CD4-positive, alpha-beta T cell (primary cell): ENCODE measurements at places on chromosomes 16 and 17.

GRCh38 chr17:60392042-60392844, at the start of gene USP32:
Gene USP32 (minus strand): TSS chr17:60392133. CDS start chr17:60391939, 194 bp downstream.
- DNase-seq = peak; percentile 99

GRCh38 chr16:66264311-66265047, 102.0 kb upstream of the CDH5 start:
- no peak for DNase-seq

DNA sequence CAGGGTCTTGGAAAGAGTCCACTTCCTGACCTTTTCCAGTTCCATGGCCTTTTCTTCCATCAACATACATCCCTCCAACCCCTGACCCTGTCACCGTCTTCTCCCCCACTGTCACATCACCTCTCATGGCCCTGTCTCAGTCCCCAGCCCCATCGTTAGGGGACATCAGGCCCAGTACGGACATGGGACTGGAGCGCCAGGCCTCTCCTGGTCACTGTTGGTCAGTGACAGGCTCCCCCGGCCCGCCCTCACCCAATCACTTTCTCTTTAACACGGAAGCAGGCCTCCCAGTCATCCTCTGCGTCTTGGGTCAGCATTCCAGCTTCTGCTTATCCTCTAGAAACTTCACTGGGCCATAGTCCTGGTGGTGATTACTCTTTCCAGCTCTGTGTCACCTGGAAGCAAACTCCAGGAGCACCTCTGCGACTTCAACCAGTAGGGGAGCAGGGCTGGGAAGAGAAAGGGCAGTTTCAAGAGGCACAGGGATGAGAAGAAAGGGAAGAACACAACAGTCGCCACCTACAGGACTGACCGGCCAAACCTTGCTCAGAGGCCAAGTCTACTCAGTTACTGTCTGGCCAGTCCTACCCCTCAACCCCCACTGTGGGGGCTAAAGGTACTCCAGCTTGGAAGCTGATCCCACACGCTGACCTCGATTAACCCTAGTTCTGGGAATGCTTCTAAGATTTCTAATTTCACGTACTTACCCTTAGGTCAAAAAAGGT, 15.9 kb upstream of the ICAM2 start:
- no peak for DNase-seq

DNA sequence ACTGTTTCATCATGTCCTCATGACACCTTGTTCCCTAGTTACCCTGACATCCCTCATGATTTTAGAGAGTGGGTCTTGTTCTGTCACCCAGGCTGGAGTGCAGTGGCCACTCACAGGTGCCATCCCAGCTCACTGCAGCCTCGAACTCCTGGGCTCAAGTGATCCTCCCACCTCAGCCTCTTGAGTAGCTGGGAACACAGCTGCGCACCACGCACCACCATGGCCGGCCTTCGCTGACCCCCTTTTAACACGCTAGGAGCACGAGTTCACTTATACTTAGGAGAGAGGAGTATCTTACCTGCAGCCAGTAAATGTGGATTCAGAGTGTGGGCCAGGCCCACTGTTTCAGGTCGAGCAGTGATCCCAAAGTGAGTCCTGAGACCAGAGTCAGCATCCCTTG, 21.4 kb downstream of the NT5M start:
- no peak for DNase-seq

DNA sequence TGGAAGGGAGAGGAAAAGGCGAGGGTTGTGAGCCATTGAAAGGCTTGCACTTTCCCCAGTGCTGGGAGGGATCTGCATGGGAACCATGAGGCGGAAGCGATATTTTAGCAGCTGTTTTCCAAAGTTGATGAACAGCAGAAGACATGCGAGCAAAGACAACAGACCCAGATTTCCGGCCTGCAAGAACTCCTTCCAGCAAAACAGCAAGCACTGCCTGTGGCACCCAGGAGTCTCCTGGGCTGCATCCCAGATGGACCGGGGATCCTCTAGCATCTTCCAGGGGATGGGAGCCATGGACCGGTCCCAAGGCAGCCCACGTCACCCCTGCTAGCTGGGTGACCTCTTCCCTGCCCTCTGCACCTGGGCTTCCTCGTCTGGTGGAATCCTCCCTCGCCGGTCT, 162.8 kb downstream of the IRF8 start:
- no peak for DNase-seq

DNA sequence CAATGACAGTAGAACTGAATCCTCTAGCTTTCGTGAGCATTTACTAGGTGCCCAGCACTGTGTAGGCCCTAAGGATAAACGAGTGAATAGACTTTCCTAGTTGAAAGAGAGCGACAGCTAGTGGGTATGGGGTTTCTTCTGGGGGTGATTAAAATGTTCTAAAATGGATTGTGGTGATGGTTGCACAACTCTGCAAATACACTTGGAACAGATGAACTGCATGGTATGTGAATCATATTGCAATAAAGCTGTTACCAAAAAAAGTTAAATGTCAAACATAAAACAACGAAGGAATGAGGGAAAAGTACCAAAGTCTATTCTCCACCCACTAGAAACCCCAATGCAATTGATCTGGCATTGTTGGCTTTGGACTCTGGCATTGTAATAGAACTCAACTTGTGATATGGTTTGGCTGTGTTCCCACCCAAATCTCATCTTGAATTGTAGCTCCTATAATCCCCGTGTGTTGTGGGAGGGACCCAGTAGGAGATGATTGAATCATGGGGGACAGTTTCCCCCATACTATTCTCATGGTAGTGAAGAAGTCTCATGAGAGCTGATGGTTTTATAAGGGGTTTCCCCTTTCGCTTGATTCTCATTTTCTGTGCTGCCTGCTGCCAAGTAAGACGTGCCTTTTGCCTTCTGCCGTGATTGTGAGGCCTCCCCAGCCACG, 70.5 kb downstream of the MARF1 start:
- DNase-seq = no peak

DNA sequence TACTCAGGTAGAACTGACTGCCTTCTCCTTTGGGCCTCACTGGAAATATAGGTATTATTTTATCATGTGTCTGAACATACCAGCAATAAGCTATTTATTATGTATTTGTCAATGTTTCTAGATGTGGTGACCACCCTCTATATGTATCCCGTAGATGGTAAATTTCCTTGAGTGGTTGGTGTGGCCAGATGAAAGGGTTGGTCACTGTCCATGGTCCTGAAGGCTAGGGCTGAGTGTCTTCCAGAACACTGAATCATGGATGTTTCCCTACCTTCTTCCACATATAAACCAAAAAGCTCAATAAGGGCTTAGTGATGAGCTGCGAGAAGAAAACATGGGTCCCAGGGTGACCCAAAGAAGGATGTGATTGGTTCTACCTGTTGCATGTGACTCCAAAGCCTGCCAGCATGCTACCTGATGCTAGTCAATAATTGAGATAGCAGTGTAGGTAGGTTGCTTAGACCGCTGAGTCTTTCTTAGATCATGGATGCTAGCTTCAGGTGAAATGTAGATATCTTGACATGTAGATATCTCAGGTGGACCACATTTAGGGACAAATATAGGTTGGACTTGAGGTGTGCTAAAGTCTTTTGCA, 150.3 kb downstream of the ASIC2 start:
- DNase-seq = no peak

GRCh38 chr16:21603928-21604327, 4.6 kb downstream of the METTL9 start:
- no peak for DNase-seq

GRCh38 chr17:2695961-2696760, 15.4 kb downstream of the CLUH start:
- no peak for DNase-seq

DNA sequence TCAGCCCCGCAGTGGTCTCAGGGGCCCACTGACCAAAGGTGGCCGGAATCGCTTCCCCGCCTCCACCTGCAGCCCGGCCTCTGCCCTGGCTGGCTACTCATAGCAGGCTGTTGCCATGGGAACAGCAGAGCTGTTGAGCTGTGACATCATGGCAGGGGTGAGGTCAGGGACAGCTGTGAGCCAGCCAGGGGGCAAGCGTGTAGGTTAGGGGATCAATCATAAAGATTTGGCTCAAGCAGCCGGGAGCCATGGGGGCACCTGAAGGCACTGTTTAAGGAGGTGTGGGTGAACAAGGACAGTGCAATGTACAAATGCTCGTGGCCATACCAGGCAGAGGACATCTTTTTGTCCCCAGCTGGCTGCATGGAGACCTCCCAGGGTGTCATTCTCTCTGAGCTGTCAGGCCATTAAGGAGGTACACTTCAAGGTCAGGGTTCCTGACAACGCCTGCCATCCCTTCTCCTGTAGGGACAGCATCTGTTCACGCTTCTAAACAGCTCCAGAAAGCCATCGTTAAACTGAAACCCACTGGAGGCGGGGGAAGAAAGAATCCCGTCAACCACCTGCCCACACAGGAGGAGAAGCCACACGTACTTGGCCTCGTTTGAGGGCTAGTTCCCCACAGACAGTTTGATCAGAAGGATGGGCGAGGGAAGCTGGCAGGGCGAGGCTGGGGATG, at the start of gene CEP295NL:
TSS of gene CEP295NL (minus strand) at position 101 of the 679 bp plus-strand sequence. CDS start 1,373 bp downstream, outside the sequence.
- no peak for DNase-seq

DNA sequence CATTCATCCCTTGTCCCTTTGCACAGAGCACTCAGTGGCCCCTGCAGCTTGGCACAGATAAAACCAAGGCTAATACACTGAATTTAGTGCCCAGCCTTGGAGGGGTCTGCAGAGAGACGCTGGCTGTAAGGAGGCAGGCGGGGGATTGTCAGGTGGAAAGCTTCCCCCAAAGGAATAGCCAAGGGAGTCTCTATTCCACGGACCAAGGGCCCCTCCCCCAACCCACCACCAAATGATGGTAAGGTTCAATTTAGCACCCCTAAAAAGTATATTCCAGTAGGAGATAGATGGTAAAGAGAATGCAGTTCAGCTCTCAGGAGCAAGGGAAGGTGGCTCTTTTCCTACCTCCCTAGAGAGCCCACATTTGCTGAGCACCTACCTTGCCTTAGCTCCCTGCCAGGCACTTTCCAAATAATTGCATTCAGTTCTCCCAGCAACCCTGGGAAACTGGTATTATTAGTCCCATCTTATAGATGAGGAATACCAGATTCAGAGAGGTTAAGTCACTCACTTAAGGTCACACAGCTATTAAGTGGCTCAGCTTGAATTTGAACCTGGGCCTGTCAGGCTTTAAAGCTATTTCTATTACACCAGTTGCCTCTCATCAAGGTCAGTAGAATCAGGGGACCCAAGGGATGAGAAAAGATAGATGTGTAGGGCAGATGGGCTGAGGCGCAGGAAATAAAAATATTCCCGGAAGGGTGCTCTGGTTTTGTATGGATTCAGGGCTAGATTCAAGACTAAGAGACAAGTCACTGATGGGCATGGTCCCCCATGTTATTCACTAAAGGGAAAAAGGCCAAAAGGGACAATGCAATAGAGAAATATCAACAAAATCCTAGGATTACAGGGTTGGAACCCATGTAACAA, 20.0 kb upstream of the ZFHX3 start:
- no peak for DNase-seq

DNA sequence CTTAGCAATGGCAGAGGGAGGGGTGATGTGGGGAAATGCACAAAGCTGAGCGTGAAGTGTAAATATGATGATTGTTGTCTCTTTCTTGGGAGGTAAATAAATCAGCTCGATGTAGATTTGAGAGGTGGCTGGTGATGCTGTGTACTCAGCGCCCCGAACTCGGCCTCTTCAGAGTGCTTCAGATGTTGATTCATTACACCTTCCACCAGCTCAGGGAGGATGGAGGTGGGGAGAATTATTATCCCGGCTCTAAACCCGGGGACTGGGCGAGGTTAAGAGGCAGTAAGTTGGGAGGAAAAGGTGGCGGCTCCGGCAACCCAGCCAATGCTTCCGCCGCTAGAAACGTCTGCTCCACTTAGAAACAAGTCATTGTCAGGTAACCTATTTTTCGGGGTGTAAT, 86.5 kb downstream of the RPA1 start:
- no peak for DNase-seq

- no peak for DNase-seq
Measured at GRCh38 chr17:21475571-21475970, 99.4 kb downstream of the KCNJ12 start.

DNA sequence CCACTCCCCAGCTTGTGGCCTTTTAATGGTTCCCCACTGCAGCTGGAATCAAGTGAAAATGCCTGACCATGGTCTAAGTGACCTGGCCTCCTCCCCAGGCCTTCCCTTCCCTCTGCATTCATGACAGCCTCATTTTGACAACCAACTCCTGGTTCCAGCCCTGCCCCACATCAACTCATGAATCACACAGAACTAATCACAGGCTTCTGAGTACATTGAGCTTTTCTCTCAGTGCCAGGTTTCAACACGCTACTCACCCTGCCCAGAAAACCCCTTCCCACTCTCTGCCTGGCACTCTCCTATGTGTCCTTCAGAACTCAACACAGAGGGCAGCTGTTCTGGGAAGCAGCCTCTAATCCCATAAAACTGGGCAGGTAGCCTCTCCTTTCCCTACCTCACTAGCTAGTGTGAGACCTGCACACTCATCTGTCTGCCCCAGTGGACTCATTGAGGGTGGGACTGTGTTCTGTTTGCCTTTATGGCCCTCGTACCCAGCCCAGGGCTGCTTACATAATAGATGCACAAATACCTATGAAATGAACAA, 313.6 kb downstream of the GRIN2A start:
- no peak for DNase-seq

GRCh38 chr16:20995711-20996110, 95.1 kb downstream of the LYRM1 start:
- no peak for DNase-seq

GRCh38 chr17:72249441-72249840, 128.6 kb downstream of the SOX9 start:
- no peak for DNase-seq

- DNase-seq = no peak
Measured at GRCh38 chr17:13027246-13027645, 9.4 kb upstream of the ELAC2 start.

GRCh38 chr17:56244268-56244890, 91.1 kb downstream of the ANKFN1 start:
- no peak for DNase-seq

GRCh38 chr16:1781254-1781653, 1.1 kb downstream of the SPSB3 start:
- DNase-seq = no peak

DNA sequence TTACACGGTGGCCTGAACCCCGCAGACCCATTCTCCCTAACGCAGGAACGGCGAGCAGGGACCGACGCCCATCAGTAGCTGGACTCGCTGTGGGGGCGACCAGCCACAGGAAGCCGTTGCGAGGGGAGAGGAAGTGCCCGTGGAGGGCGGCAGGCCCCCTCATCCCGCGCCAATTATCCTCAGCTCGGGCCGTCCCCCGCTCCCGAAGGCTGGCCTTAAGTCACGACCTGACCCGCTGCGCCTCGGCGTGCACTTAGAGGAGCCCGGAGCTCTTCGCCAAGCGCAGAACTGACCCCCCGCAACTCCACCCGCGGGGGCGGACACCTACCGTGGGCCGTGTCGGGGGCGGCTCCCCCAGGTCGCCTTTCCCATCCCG, 401 bp downstream of the ARL16 start:
- DNase-seq = no peak
